ENCODE measurements at places on chromosomes 13 and 19.

GRCh38 chr13:60974296-60974695, 441.4 kb downstream of the PCDH20 start:
- no peak for DNase-seq

- no peak for DNase-seq
Measured at GRCh38 chr13:27076421-27076820, 95.2 kb downstream of the USP12 start.

DNA sequence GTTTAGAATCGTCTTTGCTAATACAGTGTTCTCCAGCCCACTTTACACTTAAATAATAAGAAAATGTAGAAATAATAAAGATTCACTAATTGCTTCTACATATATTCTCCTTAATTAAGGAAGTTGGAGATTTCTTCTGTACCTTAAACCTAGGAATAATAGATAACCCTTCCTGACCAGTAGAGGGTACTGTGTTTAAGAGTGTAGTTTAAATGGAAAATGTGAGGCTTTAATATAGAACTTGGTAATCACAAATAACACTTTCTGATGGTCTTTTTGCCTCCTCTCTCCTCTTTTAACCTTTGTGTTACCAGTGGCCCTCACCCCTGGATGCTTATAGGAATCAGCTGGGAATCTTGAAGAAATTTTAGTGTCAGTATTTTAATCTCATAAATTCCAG, 20.7 kb downstream of the POMP start:
- DNase-seq, result peak; percentile 49

- no peak for DNase-seq
Measured at GRCh38 chr13:107407074-107407473, 808.3 kb downstream of the LIG4 start.

DNA sequence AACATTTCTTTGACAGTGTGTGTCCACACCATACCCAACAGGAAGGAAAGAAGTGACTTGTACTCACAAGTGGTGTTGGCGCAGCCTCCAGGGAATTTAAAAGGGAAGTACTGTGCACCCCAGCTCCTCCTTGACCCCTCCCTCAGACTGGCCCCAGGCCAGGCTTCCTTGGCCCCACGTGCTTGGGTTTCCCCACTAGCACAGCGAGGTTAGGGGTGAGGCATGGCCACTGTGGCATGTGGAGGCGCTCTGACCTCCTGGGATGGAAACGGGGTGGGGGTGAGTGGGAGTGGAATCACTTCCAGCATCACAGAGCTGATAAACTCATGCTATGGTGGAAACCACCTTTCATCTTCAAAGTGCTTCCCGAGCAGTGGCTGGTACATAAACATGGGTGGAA, 168.6 kb downstream of the ZNF536 start:
- no peak for DNase-seq

GRCh38 chr13:25971459-25972145, 80.2 kb downstream of the SHISA2 start:
- no peak for DNase-seq

- no peak for DNase-seq
Measured at GRCh38 chr13:50268500-50268899, 253.3 kb downstream of the KCNRG start.

GRCh38 chr19:1290703-1291651, 5.3 kb downstream of the EFNA2 start:
- no peak for DNase-seq

GRCh38 chr19:48678201-48678600, 5.4 kb upstream of the NTN5 start:
- DNase-seq, result no peak

DNA sequence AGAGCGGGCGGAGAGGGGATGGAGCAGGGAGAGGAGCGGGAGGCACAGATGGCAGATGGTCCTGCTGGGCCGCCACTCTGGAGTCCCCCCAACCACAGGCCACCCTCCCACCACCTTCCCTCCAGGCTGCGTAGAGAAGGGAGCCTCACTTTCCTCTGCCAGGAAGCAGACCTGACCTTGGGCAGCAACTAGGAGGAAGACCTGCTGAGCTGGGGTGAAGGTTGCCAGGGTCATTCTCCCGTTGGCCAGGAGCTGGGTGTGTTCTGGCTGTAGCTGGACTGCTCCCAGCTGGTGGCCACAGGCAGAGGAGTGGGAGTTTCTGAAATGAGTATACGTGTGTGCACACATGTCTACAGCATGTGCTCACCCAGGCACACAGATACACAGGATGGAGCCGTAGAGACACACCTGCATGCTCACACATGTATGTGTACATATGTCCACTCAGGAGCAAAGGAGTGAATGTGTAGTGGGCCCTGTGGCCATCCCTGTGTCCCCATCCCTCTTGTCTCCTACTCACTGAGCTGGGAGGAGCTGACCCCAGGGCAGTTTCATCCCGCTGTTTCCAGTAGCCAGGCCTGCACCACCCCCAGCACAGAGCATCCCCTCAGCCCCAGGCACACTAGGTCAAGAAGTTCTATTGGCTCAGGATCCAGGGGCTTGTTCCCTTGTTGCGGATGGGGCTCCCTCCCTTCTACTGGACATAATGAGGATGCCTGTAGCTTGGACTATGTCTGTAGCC, 53.0 kb downstream of the CHST8 start:
- DNase-seq, result no peak

DNA sequence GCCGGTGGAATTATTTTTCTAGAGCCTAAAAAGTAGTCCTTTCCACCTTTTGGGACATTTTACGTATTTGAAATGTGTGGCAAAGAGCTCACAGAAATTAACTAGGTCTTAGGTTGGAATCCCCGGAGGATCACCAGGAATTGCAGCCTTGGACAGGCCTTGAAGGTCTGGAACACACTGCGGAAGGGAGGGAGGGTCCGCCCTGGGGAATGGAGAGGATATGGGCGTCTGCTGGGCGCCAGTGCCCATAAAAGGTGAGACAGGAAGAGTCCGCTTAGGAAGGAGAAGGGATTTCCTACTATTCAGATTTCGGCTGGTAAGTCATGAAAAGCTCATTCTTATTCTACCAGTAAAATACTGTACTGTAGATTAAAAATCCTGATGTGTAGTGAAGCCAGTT, 111.9 kb downstream of the COL4A2 start:
- no peak for DNase-seq

GRCh38 chr13:67281466-67281865, 51.3 kb upstream of the PCDH9 start:
- no peak for DNase-seq

DNA sequence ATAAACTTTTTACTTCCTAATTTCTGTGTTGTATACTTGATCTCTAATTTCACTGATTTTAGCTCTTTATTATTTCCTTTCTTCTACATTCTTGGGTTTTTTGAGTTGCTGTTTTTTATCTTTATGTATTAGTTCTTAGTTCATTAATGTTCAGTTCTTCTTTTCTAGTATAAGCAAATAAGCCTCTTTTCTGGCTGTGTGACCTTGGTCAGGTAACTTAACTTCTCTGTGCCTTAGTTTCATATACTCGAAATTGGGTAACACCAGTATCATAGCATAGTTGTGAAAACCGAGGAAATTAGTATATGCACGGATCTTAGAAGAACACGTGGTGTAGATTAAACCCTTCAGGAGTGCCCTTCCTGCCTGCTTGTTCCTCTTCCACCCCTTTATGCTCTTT, 130.2 kb upstream of the C1QTNF9B start:
- no peak for DNase-seq

DNA sequence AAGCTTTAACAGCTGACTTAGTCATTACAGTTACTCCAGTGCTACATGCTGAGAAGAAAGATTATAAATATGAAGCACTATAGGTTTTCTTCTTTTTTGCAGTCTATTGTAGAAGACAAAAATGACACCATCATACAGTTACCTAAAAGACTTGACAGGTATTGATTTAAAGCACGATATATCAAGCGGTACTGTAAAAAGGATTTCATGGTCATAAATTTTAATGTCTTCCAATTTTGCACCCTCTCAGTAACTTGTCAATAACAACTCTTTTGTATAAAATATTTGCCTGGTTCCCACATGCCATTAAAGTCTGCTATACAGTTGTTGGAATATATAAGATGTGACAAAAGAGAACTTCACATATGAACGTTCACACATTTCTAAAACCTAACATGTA, 102.8 kb downstream of the ZIC5 start:
- DNase-seq, result no peak

- no peak for DNase-seq
Measured at GRCh38 chr19:50510121-50510670, 795 bp downstream of the JOSD2 start.

- DNase-seq, result peak; percentile 43
Measured at GRCh38 chr13:32415019-32415418, 12.9 kb downstream of the N4BP2L1 start.

DNA sequence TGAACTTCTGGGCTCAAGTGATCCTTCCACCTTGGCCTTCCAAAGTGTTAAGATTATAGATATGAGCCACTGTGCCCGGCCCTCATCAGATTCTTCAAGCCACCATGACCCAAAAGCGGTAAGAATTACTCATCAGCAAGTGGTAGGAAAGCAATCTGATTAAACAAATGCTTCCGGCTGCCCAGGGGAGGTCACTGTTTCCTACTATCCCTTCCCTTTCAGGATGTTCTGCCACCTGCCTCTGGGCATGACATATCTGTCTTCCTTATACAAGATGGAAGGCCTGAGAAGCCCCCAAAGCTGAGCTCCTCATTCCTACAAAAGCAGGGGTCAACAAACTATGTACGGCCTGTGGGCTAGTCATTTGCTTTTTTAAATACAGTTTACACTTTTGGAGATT, 7.0 kb downstream of the ABHD8 start:
- no peak for DNase-seq

GRCh38 chr19:13066226-13066625, 36.4 kb downstream of the LYL1 start:
- no peak for DNase-seq

GRCh38 chr13:74574964-74575728, 440.9 kb upstream of the KLF12 start:
- DNase-seq, result no peak

- DNase-seq, result no peak
Measured at GRCh38 chr13:112705286-112705685, 15.4 kb downstream of the ATP11A start.

- DNase-seq, result peak; percentile 36
Measured at GRCh38 chr19:38647966-38648768, 718 bp downstream of the ACTN4 start.

GRCh38 chr13:101576977-101577376, 124.5 kb downstream of the ITGBL1 start:
- DNase-seq, result no peak

- DNase-seq, result no peak
Measured at GRCh38 chr13:77345150-77345780, 18.4 kb upstream of the MYCBP2 start.

- no peak for DNase-seq
Measured at GRCh38 chr19:55546822-55547614, 1.7 kb upstream of the SBK3 start.

- DNase-seq, result no peak
Measured at GRCh38 chr19:54312436-54313377, at the start of gene LILRA5. Gene LILRA5 (minus strand): TSS chr19:54313166. CDS start chr19:54313019, 147 bp downstream.

DNA sequence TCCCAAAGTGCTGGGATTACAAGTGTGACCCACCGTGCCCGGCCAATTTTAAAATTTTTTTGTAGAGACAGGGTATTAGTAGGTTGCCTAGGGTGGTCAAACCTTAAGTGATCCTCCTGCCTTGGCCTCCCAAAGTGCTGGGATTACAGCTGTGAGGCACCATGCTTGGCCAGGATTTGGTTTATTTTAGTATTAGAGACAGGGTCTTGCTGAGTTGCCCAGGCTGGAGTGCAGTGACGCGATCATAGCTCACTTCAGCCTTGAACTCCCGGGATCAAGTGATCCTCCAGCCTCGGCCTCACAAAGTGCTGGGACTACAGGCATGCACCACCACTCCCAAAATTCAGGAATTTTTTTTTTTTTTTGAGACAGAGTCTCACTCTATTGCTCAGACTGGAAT, 5.4 kb upstream of the ZNF414 start:
- no peak for DNase-seq

DNA sequence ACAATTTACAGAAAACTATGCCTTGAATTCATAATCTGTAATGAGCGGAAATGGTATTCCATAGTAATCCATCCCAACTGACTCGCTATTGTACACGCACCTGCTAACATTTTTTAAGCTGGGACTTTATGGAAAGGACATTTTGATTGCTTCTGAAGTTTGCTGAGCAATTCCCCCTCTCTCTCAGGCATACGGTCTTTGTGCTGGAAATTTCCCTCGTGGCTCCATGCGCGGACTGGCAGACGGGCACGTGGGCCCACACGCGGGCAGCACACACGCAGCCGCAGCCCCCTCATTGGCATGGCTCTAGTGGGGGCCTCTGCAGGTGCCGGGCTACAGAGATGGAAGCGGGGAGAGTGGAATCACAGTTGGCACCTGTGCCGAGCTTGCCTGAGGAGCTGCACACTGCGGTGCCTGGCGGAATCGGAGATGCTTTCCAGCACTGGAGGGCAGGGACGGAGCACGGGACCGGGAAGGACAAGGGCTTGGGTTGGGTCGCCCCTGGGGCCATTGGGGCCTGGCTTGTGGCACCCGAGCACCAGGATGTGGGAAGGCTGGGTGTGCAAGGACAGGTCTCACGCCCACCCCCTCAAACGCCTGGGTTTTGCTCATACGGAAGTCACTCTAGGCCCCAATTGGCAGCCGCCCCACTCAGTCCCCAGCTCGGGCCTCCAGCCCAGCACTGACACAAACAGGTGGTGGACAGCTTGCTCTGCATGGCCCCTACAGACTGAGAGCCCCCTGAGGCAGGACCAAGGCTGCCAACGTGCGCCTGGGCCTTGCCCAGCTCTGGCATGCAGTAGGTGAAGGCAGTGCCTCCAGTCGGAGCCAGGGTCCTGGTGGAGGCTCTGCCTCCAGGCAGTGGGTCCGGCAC, 30.2 kb upstream of the CCNE1 start:
- no peak for DNase-seq

DNA sequence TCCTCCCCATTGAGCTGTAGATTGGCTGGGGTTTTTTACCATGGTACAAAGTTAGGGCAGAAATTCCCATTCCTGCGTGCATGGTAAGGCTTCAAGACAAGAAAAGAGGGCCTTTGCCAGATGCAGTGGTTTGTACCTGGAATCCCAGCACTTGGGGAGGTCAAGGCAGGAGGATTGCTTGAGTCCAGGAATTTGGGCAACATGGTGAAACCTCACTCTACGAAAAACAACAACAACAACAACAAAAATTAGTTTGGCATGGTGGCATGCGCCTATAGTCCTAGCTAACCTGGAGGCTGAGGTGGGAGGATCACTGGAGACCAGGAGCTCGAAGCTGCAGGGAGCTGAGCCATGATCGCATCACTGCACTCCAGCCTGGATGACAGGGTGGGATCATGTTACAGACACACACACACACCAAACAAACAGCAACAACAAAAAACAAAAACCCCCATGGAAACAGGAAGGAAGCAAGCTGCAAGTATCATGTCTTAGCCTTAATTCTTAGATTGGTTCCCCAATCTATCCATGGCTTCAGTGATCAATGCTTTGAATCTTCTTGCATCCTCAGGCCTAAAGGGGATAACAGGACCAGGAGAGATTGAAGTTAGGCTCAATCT, 5.5 kb upstream of the WTIP start:
- DNase-seq, result no peak
